ENCODE measurements at places on chromosomes 12 and 14.
A peak's percentile ranks its signal among the peaks of the same experiment; 100 is the strongest.

DNA sequence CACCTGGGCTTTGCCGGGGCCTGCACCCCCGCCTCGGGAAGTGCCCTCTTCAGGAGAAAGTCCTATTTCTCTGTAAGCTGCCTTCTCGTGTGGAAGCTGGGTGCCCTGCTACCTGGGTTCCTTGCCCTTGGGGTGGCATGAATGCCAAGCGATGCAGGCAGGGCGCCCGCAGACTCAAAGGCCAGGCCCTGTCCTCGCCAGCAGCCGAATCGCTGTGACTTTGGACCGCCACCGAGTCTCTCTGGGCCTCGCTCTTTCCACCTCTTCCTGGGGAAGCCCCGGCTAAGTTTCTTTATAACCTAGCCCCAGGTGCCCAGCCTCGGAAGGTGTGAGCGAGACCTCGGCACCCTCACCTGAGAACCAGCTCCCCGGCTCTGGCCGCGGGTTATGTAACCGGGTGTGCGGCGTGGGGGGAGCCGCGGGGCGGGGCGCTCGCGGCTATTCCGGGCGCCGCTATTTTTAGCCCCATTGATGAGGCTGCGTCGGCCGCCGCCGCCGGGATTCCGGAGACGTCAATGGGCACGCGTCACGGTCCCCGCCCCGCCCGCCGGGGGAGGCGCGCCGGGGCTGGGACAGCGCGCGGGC is 14.6 kb upstream of the NR4A1 start:
- peak; percentile 61 for DNase-seq

GRCh38 chr12:56420411-56420810 is 28.8 kb downstream of the TIMELESS start:
- DNase-seq = no peak

GRCh38 chr12:92403210-92404175 is 257.8 kb upstream of the BTG1 start:
- DNase-seq = no peak

GRCh38 chr12:55681142-55682077 is 26.3 kb downstream of the ITGA7 start:
- DNase-seq = no peak
